Germinal center (tissue), 1 donor: ENCODE measurements at places on chromosomes 2 and 18.

- DNase-seq = no peak
Observed at GRCh38 chr2:105187531-105187930, 54.0 kb upstream of the GPR45 start.

DNA sequence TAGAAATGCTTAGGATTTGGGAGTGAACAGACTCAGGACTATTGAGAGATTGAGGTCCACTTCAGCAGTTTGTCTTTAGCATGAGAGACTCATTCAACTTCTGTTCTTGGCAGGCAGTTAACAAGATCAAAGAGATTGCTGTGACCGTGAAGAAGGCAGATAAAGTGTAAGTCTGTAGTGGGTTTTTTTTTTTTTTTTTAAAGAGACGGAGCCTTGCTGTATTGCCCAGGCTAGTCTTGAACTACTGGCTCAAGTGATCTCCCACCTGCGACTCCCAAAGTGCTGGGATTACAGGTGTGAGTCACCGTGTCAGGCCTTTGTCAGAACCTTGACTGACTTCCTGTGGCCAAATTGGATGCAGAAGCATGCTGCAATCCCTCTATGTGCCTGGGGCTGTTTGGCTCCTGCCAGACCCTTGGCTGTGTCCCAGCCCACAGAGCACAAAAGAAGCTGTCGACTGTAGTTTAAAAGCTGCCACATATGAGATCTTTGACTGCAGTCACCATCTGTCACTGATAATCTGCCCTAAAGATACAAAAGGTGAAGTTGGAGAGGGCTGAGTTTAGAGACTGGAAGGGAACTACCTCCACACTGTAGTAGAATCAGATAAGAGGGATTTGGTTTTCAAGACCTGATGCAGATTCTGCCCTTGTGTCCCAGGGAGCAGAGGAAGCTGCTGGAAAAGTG lies 9.9 kb downstream of the CCT7 start:
- no peak for DNase-seq

- no peak for DNase-seq
Observed at GRCh38 chr2:105557021-105557920, 158.4 kb upstream of the FHL2 start.

GRCh38 chr18:62754026-62754425 lies 38.7 kb downstream of the PHLPP1 start:
- no peak for DNase-seq

- DNase-seq = no peak
Observed at GRCh38 chr2:18503376-18504228, 56.9 kb downstream of the RDH14 start.

GRCh38 chr2:6791682-6792081 lies 74.0 kb downstream of the CMPK2 start:
- DNase-seq = no peak

- no peak for DNase-seq
Observed at GRCh38 chr2:235909358-235909757, 258.8 kb downstream of the GBX2 start.

DNA sequence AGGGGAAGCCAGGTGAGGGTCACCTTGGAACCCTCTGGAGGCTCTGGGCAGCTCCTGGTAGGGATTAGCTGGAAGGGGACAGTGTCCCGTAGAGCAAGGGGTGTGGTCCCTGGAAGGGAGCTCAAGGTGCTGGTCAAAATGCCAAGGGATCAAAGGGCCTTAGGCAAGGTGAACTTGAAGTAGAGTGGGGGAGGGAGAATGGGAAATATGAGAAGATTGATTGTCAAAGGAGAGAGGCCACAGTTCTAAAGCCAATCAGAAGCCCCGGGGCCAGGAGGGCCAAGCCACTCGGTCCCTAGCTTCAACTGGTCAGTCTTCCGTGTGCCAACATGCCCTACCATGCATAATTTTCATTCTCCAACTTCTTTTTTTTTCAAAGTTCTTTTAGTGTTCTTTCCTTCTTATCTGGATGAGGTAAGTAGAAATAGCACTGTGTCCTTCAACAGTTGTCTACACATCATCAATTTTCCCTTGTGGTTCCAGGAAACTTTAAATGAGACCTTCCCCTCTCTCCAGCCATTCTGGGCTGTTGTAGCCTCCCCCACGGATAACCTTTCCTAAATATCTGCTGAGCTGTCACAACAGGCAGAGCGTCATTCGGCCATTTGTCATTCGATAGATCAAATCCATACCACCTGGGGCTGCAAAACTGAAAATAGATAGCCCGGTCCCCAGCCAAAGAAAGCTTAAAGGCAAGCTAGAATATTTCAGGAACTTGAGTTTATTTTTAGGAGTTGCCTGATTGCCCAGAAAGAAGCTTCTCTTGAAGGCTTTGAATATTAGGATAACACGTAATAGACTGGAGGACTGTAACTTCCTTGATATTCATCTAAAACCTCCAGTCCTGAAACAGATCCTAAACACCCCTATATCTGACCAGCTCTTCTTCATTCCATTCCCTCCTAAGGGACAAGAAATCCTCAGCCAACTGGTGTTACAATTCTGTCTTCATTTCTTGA lies 83.3 kb downstream of the ALPK2 start:
- no peak for DNase-seq

DNA sequence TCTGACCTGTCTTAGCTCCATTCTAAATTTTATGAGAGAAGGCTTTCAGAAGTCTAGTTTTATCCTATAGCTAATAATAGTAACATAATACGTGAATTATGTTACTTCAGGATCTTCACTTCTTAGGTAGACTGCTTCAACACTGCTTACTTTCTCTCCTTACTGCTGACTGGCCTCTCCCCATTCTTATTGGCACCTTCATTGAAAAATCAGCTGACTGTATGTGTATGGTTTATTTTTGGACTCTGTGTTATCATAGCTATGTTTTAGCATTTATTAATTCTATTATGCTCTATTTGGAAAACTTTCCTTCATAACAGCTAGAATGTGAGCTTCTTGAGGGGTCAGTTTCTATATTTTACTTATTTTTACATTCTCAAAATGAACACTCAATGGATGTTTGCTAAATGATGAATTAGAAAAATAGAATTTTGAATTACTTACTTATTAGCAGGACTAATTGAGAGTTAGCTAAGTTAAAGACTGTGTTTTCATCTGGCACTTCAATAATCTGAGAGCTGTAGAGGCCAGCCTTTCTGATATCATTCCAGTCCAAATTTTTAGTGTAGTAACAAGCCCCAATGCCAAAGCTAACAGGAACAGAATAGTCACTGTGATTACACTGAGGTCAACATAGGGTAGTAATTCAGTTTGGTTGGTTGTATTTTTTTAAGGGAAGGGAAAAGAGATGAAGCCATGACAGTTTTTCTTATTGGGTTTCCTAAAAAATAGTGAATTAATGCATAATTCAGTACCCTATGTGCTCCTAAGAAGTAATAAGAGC lies 92.3 kb downstream of the TTC27 start:
- DNase-seq = no peak

DNA sequence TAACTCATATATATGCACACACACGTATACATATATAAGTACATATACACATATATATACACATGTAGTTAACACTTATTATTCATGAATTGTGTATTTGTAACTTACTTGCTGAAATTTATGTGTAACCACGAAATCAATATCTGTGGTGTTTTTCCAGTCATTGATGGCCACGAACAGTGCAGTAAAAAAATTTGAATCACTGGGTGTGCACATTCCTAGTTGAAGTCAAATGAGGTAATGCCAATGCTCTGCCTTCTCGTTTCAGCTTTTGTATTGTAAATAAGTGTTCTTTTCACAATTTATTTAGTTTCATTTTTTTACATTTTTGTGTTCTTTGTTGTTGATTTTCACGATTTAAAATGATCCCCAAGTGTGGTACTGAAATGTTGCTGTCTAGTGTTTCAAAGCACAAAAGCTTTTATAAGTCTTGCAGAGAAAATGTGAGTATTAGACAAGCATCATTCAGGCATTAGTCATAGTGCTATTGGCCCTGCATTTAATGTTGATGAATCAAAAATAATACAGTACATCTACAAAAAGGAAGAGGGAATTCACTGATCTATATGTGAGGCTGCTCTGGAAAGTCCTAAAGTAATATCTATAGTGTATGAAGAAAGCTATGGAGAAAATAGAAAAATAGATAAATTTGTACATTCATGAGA lies 419.0 kb downstream of the DSC3 start:
- no peak for DNase-seq

DNA sequence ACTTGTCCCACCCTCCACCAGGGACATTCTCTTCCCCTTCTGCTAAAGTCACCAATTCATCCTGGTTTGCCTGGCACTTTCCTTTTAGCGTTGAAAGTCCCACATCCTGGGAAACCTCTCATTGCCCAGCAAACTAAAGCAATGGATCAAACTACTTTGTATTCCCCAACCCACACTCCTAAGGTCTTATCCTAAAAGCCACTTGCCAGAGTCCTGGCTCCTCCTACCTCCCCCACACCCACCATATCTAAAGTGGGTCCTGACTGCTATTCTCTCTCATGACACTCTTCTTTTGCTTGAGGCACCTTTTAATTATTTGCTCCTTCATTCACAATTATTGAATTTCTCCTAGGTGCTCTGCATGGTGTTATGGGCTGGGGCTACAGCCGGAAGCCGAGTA lies 40.6 kb downstream of the GKN2 start:
- DNase-seq = no peak

DNA sequence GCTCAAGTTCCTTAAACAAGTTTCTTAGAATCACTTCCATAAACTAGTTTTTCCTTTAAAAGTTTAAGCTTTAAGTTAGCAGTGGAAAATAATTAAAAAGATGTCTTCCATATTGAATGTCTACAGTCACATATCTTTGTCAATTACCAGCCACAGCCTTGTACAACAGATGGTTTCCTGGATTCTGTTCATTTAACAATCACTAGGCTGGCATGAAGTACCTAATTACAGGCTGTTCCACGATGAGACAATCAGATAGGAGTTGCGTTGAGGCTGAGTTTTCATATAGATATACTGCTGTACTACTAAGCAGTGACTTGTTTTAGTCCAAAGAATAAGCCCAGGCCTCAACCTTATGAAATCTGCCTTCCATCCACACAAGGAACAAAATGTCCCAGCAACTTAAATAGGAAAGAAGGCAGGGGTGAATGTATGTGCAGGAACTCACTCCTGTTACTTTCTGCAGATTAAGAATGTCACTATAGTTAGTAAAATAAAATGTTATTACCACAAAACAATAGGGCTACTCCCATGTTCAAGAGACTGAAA lies 131.0 kb downstream of the ZAP70 start:
- no peak for DNase-seq

DNA sequence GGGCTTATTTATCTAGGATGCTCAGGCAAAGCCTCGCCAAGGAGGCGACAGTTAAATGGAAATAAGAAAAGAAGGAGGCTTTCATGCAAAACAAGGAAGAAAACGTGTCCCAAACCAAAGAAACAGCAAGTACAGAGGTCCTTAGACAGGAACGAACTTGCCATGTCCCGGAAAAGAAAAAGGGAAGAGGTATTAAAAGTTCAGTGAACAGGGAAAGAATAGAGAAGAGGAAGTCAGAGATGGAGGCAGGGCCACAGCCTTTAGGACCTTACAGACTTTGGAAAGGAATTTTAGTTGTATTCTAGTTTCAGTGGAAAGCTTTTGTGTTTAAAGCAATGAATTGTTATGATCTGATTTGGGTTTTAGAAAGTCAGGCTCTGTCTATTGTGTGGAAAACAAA lies 22.1 kb downstream of the IKZF2 start:
- DNase-seq = no peak

GRCh38 chr2:239399921-239400595 lies 762 bp downstream of the HDAC4 start:
- peak; percentile 59 for DNase-seq

- DNase-seq = no peak
Observed at GRCh38 chr2:161956738-161957137, 117.3 kb downstream of the DPP4 start.

- DNase-seq = no peak
Observed at GRCh38 chr2:216405588-216405987, 6.7 kb upstream of the SMARCAL1 start.

DNA sequence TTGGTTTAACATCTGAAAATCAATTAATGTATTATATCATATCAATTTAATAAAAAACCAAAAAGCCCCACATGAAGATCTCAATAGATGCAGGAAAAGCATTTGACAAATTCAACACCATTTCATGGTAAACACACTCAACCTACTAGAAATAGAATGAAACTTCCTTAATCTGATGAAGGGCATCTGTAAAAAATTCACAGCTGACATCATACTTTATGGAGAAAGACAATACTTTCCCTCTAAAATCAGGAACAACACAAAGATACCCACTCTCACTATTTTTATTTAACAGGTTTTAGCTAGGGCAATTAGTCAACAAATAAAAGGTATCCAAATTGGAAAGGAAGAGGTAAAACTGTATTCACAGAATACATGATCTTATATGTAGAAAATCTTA lies 303.0 kb upstream of the ZEB2 start:
- DNase-seq = no peak
